T1000 (cell line): ENCODE measurements at places on chromosomes 3 and 15.

DNA sequence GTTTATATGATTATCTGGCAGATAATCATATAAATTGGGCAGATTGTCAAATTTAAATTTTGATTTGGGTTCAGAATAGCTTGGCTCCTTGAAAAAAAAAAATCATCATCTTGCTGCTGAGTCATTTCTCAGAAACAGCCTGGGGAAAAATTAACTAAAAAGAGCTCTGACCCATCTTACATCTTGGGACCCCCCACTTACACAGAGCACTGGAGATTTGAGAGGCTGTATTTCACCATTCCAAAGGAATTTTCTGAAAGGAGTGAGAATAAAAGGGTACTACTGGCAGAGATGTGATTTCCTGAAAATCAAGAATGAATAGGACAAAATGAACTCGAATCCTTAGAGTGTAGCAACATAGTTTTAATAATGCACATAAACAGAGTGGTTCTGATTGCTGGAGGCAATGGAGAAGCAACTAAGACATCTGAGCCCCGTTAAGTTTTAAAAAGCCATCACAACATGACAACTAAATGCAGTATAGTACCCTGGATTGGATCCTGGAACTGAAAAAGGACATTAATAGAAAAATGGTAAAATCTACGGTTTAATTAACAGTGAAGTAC, 97.5 kb downstream of the RFTN1 start:
- DNase-seq = no peak

- no peak for DNase-seq
Measured at GRCh38 chr3:47365213-47366153, 15.3 kb upstream of the PTPN23 start.

GRCh38 chr3:141321109-141321497, 47.2 kb upstream of the ZBTB38 start:
- DNase-seq = no peak

DNA sequence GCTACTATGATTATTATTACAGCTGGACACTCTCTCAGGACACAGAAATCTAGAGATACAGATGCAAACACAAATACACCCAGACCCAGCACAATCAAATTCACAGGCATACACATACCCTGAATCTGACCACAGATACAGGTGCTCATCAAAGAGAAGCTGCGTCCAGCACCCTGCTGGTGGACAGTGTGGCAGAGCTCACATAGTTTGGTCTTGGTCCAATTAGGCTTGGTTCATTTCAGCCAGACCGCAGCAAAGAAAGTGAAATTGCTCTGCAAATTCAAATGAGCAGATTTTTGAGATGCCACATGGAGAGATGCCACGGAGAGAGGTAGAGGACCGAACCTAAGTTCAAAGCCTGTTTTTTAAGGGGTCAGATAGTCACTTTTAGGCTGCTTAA, 55.6 kb downstream of the ANAPC13 start:
- DNase-seq = no peak

DNA sequence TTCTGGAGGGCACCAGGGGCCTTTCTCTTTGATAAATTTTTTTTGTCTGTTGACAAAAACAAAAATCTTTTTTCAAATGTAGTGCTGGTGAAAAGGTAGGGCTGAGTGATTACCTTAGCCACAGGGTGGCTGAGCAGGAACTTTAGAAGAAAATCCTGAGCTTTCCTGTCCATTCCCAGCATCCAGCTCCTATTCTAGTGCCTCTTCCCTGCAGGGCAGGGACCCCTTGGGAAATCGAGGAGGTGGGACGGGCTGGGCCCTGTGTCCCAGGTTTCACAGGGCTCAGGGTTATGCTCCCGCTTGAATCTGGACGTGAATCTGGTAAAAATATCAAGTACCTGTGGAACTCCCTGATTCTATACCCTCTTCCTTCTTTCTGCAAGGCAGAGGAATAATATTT, 31.7 kb downstream of the EDEM1 start:
- DNase-seq = no peak

DNA sequence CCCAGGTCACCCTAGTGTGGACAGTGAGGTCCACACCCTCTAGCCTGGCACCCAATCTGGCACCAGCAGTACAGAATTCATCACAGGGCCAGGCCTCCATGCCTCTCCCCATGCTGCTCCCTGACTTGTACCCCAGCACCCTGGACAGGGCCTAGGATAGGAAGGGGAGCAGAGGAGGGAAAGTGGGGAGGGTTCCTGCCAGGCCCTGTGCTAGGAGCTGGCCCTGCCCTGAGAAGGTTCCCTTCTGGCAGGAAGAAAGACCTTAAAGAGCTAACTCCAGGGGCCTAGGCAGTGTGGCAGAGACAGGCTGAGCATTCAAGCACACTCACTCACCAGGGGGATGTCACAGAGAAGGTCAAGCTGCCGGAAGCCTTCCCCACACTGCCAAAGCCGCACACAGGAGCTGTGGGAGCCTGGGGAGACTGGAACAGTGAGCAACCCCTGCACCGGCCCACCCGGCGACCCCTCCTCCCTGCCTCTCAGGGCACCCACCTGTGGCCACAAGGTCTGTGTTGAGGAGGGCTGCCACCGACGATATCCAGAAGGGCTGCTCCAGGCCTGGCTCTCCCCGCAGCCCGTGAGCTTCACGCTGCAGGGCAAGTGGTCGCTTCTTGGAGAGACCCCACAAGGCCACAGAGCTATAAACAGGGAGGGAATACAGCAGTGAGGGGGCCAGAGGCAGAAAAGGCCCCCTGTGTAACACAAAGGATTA, 7.4 kb downstream of the RRP9 start:
- no peak for DNase-seq

- DNase-seq = no peak
Measured at GRCh38 chr15:88083811-88084760, 172.5 kb downstream of the NTRK3 start.

DNA sequence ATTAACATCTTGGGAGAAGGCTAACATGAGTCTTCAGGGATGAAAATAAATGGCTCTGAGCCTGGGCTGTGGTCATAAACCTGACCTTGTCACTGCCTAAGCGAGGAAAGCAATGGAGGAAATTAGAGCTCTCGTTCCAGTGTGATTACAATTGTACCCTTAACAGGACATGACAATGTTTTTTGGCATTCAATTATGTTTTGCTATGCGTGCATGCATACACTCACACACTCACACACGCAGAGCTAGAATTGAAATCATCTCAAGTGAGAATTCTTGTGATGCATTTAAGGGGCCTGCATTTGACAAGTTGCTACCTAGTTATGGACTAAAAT, 24.1 kb downstream of the ZNF80 start:
- DNase-seq = no peak

DNA sequence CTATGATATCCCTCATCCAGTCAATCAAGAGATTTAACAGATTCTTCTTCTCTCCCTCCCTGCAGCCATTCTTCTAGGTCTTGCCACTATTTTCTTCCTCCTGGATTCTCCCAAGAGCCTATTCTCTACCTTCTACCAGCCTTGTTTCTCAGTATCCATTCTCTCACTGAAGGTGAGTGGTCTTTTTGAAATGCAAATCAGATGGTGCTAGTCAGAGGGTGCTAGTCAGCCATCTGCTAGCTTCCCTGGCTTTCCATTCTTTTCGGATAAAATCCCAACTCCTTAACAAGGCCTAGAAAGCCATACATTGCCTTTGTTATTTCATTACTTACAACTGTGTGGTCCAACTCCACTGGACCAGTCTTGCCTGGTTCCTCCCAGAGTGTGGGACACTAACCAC, 734.3 kb upstream of the CFAP20DC start:
- DNase-seq = no peak

DNA sequence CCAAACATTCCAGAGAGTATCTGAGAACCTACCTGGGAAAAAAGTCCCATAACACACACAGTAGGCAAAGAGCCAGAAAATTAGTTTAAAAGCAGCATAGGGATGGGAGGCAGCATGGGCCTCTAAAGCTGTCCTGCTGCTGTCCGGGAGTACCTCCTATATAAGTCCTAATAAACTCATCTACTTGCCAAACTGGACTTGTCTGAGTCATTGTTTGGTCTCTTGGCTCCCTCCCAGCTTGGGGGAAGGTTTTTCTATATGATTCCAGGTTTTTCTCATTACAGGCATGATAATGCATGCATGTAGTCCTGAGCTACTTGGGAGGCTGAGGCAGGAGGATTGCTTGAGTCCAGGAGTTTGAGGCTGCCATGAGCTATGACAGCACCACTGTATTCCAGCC, 17.5 kb upstream of the HACD2 start:
- DNase-seq = no peak

DNA sequence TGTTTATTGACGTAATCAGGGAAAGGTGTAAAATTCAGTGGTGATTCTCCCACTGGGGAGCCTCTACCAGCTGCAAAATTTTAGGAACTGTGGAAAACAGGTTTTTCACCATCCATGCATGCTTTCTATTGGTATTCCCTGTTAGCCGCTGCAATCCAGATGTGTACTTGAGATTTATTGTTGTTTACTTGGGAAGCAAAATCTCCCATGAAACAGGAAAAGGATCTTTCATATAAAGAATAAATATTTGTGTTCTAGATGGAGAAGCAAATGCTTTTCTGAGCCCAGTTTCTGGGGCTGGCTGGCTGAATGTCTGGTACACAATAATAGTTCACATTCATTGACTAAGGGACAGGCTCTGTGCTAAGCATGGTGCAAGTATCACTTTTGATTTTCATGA, 144.6 kb upstream of the RASGRP1 start:
- DNase-seq = no peak

DNA sequence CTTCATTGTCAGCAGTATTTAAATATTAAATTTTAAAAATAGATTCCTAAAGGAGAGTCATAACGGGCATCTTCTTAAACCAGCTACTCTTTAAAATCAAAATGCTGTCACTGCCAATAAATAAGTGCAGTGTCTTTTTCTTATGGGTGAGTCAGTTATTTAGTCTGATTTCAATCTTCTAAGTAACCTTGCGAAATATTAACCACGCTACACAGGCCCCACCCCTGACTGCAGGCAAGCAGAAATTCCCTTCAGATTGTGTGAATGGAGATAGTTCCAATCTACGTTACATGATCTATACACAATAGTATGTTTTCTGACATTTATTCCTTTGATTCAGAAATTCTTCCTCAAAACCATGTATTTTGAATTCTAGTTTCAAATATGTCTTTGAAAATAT, 141.5 kb downstream of the GADL1 start:
- DNase-seq = peak; percentile 8

- no peak for DNase-seq
Measured at GRCh38 chr15:92617549-92618520, 37.7 kb downstream of the FAM174B start.

GRCh38 chr3:160921020-160921635, 165.1 kb downstream of the PPM1L start:
- no peak for DNase-seq

DNA sequence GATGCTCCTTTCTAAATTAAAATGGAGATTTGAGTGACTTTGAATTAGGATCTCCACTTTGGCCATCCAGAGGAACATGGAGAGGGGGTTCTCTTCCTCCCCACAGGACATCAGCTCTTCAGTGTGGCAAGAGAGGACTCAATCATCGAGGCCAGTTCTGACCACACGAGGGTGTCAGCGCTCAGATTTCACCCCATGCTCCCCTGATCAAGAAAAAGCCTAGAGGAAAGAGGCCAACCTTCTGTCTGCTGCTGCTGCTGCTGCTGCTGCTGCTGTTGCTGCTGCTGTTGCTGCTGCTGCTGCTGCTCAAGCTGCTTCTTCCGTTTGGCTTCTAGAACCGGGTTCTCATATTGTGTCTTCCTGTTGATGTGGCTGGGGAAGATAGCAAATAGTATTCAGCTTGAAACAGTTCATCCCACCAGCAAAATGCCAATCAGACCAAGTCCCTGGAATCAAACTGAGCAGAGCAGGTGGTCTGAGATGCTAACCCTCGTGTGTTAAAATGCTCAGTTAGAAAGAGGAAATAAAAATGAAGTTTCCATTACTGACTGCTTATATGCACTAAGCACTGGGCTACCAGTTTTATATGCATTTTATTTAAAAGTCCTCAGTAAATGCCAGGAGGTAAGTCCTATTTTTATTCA, 599.0 kb downstream of the MAGI1 start:
- no peak for DNase-seq

GRCh38 chr3:11643201-11643603, 513 bp downstream of the VGLL4 start:
- DNase-seq = no peak

GRCh38 chr3:52453496-52454249, at the start of gene TNNC1:
Gene TNNC1, minus strand, starts transcription at chr3:52454041. Its CDS starts 26 bp downstream, at chr3:52454015.
- no peak for DNase-seq

DNA sequence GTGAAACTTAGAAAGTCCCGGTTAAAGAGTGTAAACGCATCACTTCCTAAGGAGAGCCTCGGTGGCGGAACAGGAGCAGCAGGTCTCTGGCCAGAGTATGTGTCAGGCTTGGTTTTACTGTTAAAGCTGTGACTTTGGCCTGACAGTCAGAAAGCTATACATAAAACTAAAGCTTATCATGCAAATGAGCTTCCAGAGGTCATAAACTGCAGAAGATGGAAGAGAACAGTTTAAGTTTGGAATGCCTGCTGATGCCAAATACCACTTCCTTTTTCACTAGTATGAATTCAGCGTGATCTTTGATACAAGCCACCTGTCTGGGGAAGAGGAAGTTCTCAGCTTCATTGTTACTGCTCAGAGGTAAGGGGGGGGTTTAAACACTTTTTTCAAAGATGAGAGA, 125.1 kb upstream of the CTDSPL start:
- no peak for DNase-seq

GRCh38 chr3:192879346-192880031, 38.2 kb downstream of the MB21D2 start:
- DNase-seq = peak; percentile 90

GRCh38 chr3:129688271-129688895, 81.9 kb upstream of the PLXND1 start:
- DNase-seq = no peak

DNA sequence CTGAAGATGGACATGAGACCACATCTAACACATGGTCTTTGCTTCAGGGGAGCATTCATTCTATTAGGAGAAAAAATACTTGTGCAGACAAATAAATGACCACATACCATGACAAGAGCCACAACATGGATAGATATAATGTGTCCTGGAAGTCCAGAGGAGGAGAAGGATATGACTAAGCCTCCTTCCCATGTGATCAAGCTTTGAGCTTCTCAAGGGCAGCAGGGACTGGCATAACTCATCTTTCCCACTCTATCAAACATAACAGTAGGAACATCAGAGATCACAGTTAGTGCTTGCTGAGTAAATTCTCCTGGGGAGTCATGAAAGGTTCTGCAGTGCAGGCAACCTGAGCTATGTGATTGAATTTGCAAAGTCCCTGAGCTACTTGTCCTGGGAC, 86.0 kb upstream of the LPP start:
- no peak for DNase-seq

DNA sequence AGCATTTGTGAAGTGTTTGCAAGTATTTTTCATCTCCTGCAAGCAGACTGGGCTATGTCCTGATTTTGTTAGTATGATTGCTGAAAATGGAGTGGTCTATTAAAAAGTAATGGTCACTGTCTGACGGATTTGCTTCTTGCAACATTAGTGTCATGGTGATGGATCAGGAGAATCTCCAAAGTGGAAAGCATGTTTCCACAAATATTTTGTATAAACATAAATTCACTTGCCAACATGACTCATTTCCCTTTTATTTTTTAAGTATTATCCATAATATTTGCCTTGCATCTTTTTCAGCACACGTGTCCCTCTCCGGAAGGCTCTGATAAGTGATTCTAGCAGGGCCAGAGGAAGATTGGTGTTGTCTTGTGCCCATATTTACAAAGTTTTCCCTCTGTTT, 27.4 kb upstream of the CACNA2D3 start:
- no peak for DNase-seq

GRCh38 chr3:3476669-3477068, 297.2 kb upstream of the CRBN start:
- no peak for DNase-seq
